ENCODE measurements at places on chromosomes 2 and 18.

GRCh38 chr18:10202845-10203321 lies 251.6 kb upstream of the APCDD1 start:
- DNase-seq: no peak

GRCh38 chr2:232984451-232985207 lies 28.4 kb downstream of the NGEF start:
- no peak for DNase-seq

DNA sequence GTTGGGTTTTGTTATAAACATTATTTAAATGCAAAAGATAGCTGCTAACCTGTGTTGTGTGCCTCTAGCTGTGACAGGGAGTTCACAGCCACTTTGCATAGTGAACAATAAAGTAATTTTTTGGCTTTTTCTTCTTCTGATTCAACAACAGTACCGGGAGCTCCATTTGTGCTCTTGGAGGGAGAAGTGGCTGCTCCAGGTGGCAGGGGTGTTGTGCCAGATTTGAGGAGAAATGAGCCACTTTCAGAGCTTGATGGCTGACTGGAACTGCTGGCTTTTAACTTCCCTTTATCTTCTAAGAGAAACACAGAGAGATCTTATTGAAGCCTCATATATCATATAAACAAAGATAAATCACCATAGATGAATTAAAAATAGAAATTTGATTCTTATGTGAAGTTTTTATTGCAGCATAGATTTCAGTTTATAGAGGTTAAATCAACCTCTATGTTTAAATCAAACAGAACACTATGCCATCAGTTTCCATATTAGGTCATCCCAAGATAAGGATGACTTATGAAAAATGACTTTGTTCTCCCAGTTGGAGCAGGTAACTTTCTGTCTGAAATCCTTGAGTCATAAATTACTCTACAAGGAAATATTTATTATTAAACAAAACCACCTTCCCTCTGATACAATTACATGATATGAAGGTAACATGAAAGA lies 182.0 kb upstream of the SESTD1 start:
- no peak for DNase-seq

DNA sequence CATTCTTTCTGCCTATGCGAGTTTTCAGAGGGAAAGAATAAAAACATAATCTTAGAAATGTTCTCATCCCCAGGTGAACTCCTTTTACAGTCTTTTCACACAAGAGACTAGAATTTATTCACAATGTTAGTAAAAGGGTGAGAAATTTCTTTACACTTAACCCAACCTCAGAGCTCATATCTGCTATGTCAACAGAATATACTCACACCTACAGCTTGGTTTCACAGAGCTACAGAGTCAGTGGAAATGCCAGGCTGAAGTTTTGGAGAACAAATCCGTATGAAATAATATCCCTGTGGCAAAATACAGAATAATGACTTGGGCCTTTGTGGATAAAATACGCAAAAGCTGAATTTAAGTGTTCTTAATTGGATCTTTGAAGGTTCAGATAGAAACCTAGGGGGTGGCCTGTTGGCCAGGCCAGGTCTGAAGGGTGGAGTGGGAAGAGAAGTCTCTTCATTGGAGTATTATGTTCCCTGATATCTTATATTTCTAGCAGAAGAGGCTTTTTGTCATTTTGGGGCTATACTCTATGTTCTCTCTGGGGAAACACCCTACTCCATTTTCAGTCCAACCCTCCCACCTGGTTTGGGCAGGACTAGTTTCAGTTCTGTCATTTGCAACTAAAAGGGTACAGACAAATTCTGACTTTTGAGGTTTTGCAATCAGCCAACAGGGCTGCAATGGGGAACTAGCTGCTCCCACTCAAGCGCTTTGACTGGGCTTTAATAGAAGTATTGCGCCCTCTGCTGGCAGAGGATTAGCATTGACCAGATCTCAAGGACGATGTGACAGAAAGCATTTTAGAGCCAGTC lies 25.7 kb downstream of the FBXO48 start:
- peak; percentile 98 for DNase-seq

DNA sequence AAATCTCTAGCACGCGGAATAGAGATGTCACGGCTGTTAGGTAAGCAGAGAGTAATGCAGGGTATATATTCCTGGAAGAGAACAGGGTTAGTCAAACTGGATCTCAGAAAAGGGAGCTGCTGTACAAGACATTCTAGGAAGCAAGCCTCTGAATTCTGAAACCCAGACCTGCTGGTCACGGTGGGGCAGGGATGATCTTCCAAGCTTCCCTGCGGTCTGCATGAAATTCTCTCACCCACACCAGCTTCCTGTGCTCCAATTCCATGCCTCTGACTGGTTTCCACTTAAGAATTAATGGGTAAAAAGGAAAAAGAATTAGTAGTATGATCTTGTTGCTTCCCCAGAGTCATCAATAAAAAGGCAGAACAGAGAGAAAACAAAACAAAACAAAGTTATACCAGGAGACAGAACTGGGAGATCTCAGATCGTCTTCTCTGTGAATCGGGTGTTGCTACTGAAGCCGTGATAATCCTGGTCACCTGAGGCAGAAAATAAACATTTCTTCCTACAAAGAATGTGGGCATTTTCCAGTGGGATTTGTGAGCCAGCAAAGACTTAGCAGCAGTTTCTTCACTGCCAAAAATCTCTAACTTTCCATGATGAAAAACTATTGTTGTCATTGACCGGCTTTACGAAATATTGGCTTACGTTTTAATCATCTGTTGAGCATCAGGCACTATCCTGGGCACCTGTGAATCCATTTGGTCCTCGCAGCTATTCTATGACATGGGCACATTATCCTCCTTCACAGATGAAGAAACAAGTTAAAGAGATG lies 5.3 kb upstream of the CYP27C1 start:
- peak; percentile 54 for DNase-seq

DNA sequence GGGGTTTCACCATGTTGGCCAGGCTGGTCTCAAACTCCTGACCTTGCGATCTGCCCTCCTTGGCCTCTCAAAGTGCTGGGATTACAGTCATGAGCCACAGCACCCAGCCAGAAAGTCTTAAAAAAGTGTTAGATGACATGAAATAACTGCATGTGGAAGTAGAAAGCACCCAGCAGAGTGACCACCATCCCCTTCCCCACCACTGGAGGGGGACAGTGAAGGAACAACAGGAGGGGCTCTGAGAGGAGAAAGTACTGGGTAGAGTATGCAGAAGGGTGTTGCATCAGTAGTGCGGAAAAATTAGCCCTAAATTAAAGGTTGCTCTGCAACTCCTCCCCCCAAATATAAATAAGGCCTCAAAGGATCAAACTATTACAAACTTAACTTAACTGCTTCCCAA lies 230.5 kb downstream of the ZNF521 start:
- no peak for DNase-seq

DNA sequence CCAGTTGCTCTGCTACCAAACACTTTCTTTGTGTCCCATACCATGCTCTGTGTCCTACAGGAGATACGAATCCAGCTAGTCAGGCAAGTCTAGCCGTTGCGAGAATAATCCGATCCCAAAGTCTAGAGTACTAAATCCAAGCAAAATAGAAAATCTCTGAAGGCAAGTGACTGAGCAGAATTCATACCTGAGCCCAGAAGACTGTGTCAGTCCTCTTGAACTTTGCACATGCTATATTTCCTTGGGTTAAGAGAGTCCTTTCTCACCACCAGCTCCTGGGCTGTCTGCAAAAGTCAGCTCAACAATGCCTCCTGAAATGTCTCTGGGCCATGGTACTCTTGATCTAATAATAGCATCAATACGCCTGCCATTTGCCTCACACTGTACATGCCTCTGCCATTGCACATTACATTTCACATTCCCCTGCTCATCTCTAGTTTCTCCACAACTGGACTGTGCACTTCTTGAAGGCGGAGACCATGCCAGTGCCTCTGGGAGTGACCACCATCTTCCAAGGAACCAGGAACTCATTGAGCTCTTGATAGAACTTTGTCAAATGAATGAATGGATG lies 265.8 kb upstream of the ID2 start:
- no peak for DNase-seq

- no peak for DNase-seq
These were observed 31.2 kb upstream of the MYO3B start for GRCh38 chr2:170146784-170147183.

DNA sequence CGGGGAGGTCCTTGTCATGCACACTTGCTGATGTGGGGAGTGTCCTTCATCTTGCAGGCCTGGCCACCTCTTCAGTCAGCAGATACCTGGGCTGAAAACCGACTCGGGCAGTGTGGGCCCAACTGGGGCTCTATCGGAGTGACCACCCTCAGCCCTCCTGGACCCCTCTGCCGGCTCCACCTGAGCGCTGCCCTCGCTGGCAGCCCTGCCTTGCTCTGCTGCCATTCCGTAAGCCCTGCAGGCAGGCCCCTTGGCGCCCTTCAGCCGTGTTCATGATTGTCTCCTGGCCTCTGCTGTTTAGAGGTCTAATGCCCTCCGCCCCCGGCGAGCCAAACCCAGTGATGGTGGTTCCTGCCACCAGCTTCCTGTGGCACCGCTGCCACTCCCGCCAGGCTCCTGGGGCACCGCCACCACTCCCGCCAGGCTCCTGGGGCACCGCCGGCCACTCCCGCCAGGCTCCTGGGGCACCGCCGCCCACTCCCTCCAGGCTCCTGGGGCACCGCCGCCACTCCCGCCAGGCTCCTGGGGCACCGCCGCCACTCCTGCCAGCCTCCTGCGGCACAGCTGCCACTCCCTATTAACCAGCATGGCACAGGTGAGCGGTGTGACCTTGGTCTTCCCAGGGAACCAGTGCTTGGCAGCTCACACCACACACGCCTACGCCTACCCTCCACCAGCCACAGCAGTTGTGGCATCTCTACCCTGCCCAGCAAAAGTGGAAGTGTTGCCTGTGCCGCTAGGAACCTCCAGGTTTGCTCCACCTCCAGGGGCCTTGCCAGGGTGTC lies 15.9 kb downstream of the CAPN10 start:
- DNase-seq: no peak

DNA sequence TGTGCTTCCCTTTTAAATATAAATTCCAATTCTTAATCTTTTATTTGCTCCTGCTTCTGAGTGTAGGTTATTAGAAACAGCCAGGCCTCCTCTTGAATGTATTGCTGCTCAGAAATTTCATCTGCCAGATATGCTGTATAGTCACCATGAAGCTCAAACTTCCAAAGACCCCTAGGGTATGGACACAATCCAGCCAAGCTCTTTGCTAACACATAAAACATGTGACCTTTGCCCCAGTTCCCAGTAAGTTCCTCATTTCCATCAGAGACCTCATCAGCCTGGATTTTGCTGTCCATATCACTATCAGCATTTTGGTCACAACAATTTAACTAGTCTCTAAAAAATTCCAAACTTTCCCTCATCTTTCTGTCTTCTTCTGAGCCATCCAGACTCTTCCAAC lies 75.2 kb downstream of the MAP2 start:
- DNase-seq: no peak

DNA sequence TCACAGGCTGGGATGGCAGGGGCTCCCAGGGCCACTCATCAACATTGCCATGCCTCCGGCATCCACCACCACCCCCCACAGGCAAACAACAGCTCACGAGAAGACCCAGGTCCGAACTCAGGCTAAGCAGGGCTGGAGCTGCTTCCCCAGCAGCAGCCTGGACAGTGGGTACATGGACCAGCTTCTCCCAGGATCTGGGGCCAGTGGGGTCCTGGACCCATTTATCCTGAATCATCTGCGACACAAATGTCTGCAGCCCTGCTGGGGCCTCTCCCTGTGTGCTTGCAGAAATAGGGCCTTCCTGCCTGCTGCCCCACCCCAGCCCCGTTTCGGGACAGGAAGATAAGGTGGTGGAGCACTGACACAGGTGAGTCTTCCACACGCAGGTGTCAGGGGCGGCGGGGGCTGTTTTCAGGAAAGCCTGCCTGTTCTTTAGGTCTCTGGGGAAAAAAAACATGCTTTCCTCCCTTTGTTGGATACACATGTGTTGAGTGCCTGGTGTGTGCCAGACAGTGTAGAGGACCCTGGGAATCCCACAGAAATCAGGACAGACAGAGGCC lies 4.5 kb downstream of the PRLH start:
- no peak for DNase-seq

GRCh38 chr2:72389447-72389846 lies 241.8 kb upstream of the CYP26B1 start:
- DNase-seq: no peak

GRCh38 chr2:27149570-27150405 lies 984 bp downstream of the TCF23 start:
- DNase-seq: no peak

All from adipocyte (in vitro differentiated cells).